ENCODE measurements at places on chromosomes 6 and 20. TPM values are rescaled to one million over a fixed set of nuclear protein-coding genes. Genes with fewer than 3 reads are reported as not detected.

Gene ZNF334
- 33.9 TPM for polyA plus RNA-seq

- no peak for DNase-seq
Observed at GRCh38 chr20:37901240-37901639, 1.7 kb upstream of the VSTM2L start.

- no peak for DNase-seq
Observed at GRCh38 chr20:5410470-5410869, 93.7 kb upstream of the PROKR2 start.

Gene SYCP2
- 7.1 TPM for polyA plus RNA-seq
